ENCODE measurements at places on chromosomes 1 and 21.

GRCh38 chr1:87100271-87100670 lies 185.8 kb downstream of the HS2ST1 start:
- DNase-seq, result no peak

DNA sequence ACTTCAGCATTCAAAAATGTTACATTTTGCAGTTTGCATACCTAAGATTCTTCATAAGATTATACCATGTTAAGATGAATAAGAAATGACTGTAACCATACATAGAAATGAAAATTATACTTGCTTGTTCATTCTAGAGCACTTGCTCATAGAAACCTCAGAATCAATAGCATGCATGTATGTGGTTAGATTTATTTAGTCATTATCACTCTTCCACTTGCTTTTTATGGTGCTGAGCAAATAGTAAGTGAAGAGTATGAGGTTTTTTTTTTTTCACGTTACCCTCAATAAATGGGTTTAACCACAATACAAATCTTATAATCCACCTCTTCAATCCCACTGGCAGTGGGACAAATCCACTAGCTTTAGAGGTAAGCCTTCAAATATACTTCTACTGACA lies 84.7 kb downstream of the LRRC53 start:
- DNase-seq, result no peak

DNA sequence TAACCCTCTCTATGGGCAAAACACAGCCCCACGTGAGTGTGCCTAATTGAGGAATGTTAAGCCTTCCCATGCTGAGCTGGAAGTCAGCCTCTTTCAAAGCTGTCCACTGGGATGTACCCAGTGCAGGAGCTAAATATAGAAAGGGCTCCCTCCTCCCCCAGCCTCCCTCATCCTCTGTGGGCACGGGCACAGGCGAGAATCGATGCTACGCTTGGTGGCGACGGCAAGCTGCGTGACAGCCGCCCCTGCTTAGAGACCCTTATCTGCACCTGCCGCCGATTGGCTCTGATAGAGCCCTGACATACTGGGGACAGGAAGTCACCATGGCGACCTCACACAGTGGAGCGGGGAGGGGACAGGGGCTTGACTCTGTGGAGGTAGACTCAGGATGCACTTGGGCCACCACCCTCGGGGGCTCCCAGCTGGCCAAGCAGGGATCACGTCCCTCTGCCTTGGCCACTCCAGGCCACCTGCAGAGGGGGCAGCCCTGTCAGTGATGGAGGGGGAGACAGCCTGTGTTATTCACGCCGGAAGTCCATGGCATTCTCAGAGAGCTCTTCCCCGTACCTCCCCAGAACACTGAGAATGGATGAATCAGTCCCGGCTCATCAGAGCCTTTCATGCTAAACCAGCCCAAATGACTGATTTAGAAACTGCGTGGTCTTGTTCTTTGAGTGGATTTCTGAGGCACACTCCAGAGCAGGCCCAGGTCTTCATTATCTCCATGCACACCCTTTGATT lies 84.8 kb downstream of the KCND3 start:
- DNase-seq, result no peak

- no peak for DNase-seq
Observed at GRCh38 chr1:51899022-51899421, 20.5 kb upstream of the NRDC start.

DNA sequence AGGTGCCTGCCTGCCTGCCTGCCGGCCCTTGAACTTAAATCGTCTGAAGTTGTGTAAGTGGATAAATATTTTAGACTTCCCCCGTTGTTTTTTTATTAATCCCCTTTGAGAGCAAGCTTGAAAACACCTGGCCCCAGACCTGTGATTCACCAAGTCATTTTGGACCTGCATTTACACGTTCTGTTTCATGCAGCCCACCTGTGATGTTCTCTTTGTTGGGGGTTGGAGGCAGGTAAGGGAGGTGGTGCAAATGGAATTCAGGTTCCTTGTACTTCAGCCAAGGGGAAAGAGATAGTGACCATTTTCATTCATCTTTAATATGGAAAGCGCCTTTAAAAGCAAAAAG lies 1.2 kb downstream of the SLC37A1 start:
- no peak for DNase-seq

DNA sequence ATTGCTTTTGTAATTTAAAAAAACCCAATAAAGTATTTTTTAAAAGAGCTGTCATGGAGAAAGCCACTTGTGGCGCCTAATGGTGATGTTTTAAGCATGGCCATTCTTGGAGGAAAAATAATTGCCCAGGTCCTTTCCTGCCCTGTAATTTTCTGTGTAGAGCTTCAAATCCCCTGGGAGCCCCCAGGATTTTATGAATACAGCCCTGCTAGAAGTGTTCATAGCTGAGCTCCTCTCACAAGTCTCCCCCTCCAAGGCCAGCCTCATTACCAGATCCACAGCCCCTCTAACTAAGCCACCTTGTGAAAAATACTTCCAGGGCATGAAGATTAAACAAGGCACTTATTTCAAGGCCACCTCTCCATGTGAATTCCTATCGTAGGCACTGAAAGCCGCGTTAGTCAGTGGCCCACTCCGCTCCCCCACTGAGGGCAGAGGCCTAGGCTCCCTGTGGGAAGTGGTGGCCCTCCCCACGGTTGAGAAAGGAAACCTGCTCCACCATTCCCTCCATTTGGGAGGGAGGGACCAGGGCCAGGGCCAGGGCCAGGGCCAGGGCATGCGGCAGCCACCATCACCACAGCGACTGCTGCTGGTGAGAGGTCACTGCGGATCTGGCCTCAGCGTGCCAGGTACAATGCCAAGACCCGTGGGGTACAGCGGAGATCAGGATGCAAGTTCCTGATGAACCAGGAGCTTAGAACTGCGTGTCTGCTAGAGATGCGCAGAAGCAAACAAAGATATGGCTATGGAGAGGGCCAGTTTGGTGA lies 83.1 kb downstream of the KCNN3 start:
- no peak for DNase-seq

DNA sequence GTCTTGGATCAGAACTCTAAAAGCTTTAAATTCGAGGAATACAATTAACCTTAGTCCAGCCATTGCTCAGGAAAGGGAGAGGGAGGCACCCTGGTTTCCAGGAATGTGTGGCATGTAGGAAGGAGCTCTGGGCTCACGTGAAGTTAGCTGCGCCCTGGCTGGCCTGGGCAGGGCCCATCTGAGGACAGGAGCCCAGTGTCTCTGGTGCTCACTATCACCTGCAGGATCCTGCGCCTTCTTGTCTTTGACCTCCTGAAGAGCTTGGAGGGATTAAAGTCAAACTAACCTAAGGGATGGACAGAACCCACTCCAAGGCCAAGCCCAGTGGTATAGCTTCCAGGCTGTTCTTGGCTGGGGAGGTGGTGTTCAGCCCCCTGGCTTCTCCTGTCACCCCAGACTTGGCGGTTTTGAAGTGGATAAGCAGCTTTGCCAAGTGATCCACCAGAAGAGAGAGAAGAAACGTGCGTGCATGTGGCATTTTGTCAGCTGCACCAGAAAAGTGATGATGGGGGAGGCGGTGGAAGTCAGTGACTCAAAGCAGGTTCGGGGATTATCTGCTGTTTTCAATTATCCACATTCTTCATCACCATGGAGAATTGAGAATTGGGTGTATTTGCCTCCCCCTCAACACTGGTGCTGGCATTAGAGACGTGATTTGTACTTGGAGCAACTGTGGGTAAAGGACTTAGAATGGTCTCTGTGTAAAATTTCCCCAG lies 11.9 kb upstream of the KCNN3 start:
- no peak for DNase-seq

GRCh38 chr1:70034403-70034802 lies 171.0 kb downstream of the LRRC40 start:
- DNase-seq, result peak; percentile 24
